ENCODE measurements at places on chromosomes 7 and 10. TPM values are rescaled to one million over a fixed set of nuclear protein-coding genes. Genes with fewer than 3 reads are reported as not detected.

Gene SEMA4G
- 13.0 TPM for total RNA-seq

Gene HKDC1
- total RNA-seq, result not detected

GRCh38 chr10:71984809-71985388 is 20.7 kb downstream of the CHST3 start:
- peaks cover 12% of the 10 kb centered on the region for H3K4me1 ChIP-seq
- H3K36me3 ChIP-seq, result peaks cover 9% of the 10 kb centered on the region
- no peak for DNase-seq
- no peak overlapping the region for H3K4me3 ChIP-seq
- H3K27me3 ChIP-seq, result no peaks in the 10 kb centered on the region
- no peak overlapping the region for H3K27ac ChIP-seq

GRCh38 chr10:106302961-106303360 is 861.5 kb downstream of the SORCS1 start:
- H3K27me3 ChIP-seq, result no peaks in the 10 kb centered on the region
- peaks cover 12% of the 10 kb centered on the region for H3K4me1 ChIP-seq
- no peak overlapping the region for H3K27ac ChIP-seq
- no peak for DNase-seq

GRCh38 chr7:14023342-14023741 is 33.9 kb upstream of the ETV1 start:
- DNase-seq, result no peak
- no peaks in the 10 kb centered on the region for H3K27me3 ChIP-seq
- H3K36me3 ChIP-seq, result no peaks in the 10 kb centered on the region
- H3K4me3 ChIP-seq, result no peak overlapping the region
- H3K27ac ChIP-seq, result no peak overlapping the region

Gene CFAP46
- total RNA-seq, result 3.3 TPM

DNA sequence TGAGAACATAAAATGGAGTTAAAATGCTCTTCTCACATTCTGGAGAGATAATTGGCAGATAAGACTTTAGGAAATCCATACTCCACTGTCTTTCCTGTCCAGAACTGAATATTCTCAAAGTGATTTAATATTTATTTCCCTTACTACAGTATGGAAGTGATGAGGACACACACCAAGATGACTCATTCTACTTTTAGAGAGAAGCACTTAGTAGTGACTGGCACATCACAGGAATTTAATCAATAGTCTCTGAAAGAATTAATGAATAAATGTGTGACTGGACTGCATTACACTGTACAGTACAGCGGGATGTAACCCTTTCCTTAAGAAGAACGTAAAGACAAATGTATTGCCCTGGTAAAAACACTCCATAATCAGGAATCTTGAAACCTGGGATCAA is 116.7 kb downstream of the SEMA3E start:
- no peaks in the 10 kb centered on the region for H3K36me3 ChIP-seq
- H3K4me3 ChIP-seq, result no peak overlapping the region
- no peak for DNase-seq
- H3K27me3 ChIP-seq, result no peaks in the 10 kb centered on the region
- H3K27ac ChIP-seq, result no peak overlapping the region

Gene NOS3
- 6.6 TPM for total RNA-seq
